Hepatocyte (in vitro differentiated cells): ENCODE measurements at places on chromosomes 1 and 21. TPM values are rescaled to one million over a fixed set of nuclear protein-coding genes. Genes with fewer than 3 reads are reported as not detected.

DNA sequence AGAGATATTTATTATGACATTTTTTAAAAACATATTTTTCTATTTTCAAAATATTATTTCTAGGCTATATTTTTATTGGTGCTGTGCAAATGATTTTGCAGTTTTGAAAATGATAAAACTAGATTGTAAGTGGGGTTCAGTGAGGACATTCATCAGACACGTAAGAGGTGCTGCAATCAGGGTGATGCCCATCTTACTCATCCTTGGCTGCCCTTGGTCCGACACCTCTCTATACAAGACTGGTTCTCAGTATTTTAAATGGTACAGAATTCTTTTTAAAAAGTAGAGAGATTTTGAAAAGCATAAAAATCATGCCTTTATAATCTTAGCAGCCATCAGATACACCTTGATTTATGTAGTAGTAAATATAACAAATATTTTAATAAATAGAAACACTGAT lies 24.0 kb downstream of the HENMT1 start:
- no peak overlapping the region for H3K27ac ChIP-seq
- no peaks in the 10 kb centered on the region for H3K27me3 ChIP-seq
- H3K36me3 ChIP-seq = no peaks in the 10 kb centered on the region
- H3K4me1 ChIP-seq = no peaks in the 10 kb centered on the region

NTMT2 gene
- not detected in 2 replicates for total RNA-seq

DNA sequence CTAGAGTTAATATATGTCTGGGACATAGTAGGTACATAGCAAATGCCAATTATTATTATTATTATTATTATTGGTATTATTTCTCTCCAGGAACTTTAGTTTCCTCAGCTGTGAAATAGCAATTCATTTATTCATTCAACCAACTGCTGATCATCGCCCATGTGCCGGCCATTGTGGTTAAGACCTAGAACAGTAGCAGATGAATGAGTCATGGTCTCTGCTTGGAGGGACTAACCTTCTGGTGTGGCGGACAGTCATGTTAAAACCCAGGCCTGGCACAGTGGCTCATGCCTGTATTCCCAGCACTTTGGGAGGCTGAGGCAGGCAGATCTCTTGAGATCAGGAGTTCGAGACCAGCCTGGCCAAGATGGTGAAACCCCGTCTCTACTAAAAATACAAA lies 23.8 kb upstream of the LDLRAP1 start:
- H3K27ac ChIP-seq = no peak overlapping the region
- H3K4me3 ChIP-seq = no peak overlapping the region
- no peak for DNase-seq
- no peaks in the 10 kb centered on the region for H3K36me3 ChIP-seq

ANXA9 gene
- 7.5 and 7.9 TPM in 2 replicates for total RNA-seq

GUCA2A gene
- total RNA-seq = 6.5 and 13.5 TPM in 2 replicates

- DNase-seq = no peak
- H3K27me3 ChIP-seq = no peaks in the 10 kb centered on the region
These were observed 160.4 kb upstream of the SYT6 start for GRCh38 chr1:114314098-114314497.

GRCh38 chr1:199733125-199733524 lies 294.4 kb upstream of the NR5A2 start:
- no peaks in the 10 kb centered on the region for H3K36me3 ChIP-seq
- H3K27ac ChIP-seq = no peak overlapping the region
- H3K4me3 ChIP-seq = no peak overlapping the region
- no peak for DNase-seq
- H3K27me3 ChIP-seq = no peaks in the 10 kb centered on the region
- no peaks in the 10 kb centered on the region for H3K4me1 ChIP-seq

DNA sequence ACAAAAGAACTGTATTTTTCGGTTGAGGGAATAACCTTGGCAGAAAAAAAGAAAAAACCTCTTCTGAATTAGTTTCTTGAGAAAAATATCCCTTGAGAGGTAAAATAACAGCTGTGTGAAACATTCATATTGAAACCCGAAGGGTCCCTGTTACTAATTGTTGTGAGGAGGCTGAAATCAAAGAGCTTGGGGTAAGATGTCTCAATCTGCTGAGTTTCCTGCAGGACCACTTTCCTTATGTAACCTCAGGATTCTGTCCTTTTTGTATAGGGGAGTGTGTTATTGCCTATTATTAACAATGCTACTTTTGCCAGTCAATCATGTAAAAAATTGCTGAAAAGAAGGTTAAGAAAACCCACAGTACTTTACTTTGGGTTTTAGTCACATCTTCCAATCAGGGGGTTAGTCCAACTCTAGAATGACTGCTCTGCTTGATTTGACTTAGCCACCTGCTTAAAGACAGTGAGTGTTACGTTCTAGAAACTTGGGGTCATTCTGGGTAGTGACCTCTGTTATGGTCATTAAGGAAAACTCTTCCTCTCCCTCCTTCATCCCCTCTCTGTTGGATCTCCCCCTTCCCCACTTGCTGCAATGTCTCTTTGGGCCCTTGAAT lies 138.8 kb downstream of the GIPC2 start:
- no peaks in the 10 kb centered on the region for H3K36me3 ChIP-seq
- no peak for DNase-seq
- H3K27ac ChIP-seq = no peak overlapping the region
- no peaks in the 10 kb centered on the region for H3K27me3 ChIP-seq
- H3K4me3 ChIP-seq = no peak overlapping the region

GRCh38 chr1:27117733-27118439 lies 37.0 kb downstream of the SLC9A1 start:
- H3K36me3 ChIP-seq = no peaks in the 10 kb centered on the region
- no peak overlapping the region for H3K4me3 ChIP-seq
- H3K4me1 ChIP-seq = peaks cover 54% of the 10 kb centered on the region
- no peaks in the 10 kb centered on the region for H3K27me3 ChIP-seq
- DNase-seq = no peak

F13B gene
- 11.3 and 12.3 TPM in 2 replicates for total RNA-seq

NUP210L gene
- 0.03 and 0.04 TPM in 2 replicates for total RNA-seq

- no peak overlapping the region for H3K27ac ChIP-seq
- H3K4me1 ChIP-seq = no peaks in the 10 kb centered on the region
- no peaks in the 10 kb centered on the region for H3K27me3 ChIP-seq
- H3K36me3 ChIP-seq = no peaks in the 10 kb centered on the region
- DNase-seq = no peak
These were observed 11.1 kb downstream of the LRRC3 start for GRCh38 chr21:44466351-44466954.

ADORA1 gene
- 2.3 and 2.4 TPM in 2 replicates for total RNA-seq

TOMM20 gene
- 96.4 and 99.6 TPM in 2 replicates for total RNA-seq
